IPS DF 19.7 (cell line): ENCODE measurements at places on chromosomes 11 and 22.

DNA sequence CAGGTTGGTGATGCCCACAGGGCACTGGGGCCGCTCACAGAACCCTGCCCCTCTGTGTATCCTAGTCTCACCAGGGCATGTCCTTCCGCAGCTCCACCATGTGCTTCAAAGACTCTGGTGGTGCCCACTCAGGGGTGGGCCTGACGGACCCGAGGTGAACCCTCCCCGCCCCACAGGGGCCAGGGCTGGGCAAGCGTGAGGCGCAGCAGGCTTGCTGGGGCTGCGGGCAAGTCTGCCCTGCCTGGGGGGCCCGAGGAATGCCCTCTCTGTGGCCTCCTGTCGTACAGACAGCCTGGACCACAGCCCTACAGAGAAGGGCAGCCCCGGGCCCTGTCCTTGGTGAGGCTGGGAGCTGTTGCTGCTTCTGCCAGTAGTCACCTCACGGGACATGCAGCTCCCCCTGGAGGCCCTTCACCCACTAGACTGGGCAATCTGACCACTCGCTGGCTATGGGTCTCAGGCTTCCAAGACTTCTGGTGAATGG lies 40.2 kb downstream of the TBX1 start:
- no peak for DNase-seq

GRCh38 chr22:19879643-19879991 lies 24.9 kb upstream of the GNB1L start:
- DNase-seq = no peak

- no peak for DNase-seq
Observed at GRCh38 chr11:123481640-123482039, 51.6 kb downstream of the GRAMD1B start.

DNA sequence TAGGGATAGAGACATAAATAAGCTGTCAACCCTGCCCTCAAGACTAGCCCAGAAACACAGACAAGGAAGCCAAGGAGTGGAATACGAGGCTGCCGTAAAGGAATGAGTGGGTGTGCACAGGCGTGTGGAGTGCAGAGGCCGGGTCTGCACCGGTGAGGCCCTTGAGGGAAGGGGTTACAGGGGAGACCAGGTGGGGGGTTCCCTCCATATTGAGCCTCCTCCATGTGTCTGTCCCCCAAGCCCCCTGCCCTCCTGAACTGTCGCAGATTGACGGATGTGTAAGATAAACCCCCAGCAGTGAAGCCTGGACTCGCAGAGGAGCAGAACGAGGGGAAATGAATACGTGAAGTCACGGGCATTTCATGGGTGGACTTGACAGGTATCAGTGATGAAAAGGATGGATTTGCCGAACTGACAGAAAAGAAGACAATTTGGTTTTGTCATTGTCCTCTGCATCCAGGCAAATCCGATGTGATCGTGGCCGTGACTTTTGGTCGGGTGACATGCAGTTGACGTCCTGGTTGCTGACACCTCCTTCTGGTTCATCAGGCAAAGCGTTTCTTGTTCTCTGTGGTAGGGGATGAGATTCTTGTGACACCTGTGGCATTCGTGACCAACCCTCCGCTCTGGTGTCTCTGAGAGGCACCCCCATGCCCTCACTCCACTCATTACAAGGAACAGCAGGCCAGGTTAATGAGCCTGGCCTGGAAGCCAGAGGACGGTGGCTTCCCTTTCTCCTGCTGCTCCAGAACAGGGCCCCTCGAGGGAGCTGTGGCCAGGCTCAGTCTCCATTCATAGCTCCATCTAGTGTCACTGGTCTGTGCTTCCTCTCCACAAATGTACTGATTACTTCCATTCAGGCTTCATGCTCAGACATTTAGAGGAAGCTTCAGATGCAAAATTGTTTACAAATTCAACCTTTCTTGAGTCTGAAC lies 223.1 kb upstream of the B3GAT1 start:
- DNase-seq = no peak

DNA sequence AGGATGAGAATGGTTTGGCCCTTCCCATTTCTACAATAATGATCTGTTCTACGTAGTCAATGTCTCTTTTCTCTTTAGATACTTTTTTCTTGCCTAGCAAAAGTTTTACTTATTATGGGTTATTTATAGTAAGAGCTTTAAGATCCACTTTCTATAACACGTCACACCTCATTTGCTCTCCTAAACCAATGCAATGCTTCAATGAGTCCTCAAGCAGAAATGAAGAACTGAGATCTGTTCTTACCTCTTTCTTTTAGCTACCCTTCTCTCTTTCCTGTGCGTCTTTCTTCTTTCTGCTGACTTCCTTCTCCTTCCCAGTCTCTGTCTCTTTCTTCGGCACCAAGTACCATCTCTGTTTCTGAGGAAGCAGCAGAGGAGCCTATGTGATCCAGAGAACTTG lies 61.8 kb downstream of the SNX19 start:
- DNase-seq = no peak

DNA sequence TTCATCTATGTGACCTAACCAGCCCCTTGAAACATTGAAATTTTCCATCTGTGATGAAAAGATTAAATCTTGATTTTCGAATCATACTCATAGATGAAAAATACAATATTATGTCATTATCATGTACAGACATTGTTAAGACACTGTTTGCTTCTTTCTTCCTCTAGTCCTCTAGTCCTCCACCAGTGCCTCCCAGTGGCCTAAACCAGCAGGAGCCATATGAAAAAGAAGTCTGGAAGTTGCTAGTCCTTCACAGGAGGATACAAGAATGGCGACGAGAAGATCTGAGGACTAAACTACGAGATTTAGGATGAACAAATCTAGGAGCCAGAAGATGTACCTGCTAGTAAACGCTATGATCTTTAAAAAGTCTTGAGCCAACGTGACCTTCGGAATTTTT lies 134.1 kb downstream of the SLC17A6 start:
- no peak for DNase-seq

DNA sequence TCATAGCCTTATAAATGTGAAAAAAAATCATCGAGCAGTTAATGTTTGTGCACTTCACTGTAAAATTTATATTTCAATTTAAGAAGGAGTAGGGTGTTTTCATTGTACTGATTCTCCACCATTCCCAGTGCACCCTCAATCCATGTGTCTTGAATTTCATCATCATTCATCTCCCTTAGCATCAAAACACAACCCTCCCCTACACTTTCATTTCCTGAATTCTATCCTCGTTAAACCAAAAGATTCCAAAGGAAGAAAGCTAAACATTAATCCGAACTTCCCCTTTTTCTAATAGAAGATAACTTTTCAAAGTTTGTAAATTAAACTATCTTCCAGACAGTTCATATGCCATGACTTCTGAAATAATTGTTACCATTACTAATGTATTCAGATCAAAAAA lies 34.1 kb upstream of the OR8B8 start:
- no peak for DNase-seq

GRCh38 chr11:130715085-130715876 lies 201.0 kb downstream of the SNX19 start:
- no peak for DNase-seq

DNA sequence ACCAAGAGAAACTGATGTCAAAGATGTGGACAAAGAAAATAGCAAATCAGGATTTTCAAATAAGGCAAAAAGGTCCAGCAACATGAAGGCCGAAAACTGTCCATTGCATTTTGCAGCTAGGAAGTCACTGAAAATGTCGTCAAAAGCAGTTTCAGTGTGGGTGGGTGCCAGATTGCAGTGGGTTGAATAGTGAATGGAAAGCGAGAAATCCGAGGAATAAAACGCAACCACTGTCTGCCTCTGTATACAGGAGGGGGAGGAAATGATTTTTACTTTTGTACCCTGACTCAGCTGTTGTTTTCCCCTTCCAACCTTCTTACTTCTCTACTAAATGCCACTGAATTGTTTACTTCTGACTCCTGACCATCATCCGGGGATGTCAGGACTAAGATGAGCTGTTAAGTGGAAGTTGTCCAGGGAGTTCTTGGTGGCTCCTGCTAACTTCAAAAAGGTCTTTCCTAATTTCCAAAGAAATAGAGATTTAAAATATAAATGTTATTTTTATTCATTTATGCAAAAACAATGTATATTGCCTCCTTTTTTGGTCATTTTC lies 64.9 kb upstream of the BIRC3 start:
- DNase-seq = no peak

GRCh38 chr22:50468626-50469025 lies 6.2 kb downstream of the SBF1 start:
- no peak for DNase-seq

DNA sequence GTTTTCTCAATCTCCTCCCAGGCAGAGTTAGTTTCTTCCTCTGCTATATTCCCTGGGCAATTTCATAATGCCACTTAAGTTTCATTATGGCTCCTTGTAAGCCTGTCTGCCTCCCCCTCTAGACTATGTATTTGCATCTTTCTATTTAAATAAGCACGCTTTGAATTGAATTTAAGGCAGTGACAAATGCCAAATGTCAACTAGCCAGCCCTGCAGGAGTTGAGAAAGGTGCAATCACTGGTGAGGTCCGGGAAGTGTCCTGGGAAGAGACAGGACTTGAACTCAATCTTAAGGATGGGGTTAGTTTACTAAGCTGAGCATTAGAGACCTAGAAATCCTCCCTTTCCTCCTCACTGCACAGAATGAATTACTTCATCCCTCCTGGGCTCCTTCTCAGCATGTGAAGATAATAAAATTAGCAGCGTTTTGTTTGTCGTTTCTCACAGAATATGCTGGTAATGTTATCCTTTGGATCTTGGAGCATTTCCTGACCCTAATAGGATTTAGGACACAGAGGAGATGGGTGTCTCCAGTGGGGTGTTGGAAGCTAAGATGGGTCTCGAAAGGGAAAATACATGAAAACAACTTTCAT lies 1.6 kb downstream of the TCP11L1 start:
- no peak for DNase-seq

DNA sequence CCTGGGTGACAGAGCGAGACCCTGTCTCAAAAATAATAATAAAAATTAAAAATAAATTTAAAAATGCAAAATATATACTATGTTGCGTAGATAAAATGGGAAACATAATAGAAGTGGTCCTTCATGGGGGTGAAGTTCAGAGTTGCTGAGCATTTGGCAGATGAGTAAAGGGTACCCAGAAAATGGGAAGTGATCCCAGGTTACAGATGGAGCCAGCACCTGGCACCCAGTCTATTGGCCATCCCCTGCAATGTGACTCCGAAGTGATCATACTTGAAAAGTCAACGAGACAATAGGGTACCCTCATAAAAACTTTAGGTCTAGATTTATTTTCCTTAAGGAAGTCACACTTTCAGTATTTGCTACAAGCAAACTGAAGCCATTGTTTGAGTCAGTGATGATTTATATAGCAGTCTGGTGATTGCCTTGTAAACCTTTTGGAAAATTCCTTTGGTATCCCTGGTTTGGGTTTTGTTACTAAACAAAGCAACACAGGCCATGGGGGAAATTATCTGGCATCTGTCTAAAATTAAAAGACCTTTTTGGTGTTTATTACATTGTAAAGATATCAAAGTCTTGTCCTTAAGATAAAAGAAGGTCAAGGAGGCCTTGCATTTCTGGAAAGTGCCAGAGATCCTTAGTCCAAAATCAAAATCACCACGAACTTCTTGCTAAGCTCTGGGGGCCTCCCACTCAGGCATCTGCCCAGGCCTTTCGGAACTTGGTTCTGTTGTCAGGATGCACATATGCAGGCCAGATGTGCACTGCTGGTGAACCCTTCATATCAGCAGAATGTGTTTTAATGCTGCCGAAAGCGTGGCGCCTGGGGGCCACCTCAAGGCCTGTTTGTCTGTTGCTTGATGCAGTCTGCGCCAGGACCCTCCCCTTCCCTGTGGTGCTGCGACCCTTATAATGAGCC lies 4.3 kb downstream of the SMARCB1 start:
- DNase-seq = no peak

DNA sequence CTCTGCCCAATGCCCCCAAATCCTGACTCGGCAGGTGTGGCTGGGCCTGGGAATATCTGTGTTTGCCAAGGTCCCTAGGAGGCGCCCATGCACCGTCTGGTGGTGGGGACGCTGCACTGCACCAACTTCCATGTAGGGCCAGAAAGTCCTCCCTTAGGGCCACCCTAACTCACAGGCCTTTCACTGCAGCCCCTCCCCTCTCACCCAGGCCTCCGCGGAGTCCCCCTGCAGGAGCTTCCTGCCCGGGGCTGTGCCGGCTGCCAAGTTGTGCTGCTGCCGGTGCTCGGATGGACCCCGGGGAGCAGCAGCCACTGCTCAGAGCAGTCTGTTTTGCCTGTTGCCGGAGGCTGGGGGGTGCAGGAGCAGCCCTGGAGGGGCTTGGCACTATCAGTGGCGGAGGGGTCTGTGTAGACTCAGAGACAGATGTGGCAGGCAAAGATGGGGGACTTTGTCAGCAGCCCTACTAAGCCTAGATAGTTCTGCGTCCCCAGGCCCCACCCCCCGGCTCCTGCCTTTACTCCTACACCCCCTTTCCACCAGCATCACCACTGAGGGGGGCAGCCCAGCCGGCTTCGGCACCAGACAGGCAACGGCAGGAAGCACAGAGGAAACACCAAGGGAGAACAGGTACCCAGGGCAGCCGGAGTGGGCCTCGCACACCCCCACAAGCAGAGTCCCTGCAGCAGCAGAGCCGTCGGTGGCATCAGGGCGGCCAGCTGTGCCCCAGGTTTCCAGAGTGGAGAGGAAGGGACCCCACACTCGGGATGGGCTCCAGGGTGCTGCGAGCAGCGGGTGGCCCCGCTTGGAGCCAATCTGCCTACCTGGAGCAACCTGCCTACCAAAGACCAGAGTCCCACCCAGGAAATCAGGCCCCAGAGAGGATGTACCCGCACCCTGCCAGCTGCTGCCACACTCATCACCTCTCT lies 124.3 kb downstream of the TRIM29 start:
- peak; percentile 68 for DNase-seq

DNA sequence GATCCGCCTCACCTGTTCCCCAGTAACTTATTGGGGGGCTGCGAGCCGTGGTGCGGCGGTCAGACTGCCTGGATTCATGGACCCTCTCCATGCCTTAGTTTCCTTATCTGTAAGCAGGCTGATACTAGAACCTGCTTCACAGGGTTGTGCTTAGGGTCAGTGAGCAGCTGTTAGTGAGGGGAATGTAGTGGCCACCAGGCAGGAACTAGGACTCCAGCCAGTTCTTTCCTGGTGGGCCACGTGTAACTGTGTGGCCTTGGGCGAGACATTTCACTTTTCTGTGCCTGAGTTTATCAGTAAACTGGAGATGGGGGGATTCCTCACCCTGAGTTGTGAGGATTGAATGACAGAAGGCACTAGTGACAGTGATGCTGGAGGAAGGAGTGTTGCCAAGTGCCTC lies 24.8 kb downstream of the MCM5 start:
- DNase-seq = no peak
